ENCODE measurements at places on chromosomes 3 and 15.

- DNase-seq: no peak
Observed at GRCh38 chr3:149310796-149311534, 22.5 kb downstream of the TM4SF18 start.

DNA sequence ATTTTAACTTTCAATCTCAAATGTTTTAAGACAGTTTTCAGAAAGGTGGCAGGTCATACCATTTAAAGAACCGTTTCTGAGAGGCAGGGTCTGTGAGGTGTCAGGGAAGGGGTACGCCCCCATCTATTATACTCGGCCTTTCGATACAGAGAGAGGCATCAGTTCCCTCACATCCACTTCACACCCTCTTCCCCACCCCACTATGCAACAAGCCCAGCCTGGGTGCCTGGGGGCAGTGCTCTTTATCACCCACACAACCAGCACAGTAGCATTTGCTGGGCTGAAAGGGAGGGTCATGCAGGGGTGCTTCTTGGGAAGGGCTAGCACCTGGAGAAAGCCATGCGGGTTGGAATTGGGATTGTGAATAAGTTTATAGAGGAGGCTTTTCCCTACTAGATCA is 56.0 kb upstream of the KCNMB2 start:
- no peak for DNase-seq

DNA sequence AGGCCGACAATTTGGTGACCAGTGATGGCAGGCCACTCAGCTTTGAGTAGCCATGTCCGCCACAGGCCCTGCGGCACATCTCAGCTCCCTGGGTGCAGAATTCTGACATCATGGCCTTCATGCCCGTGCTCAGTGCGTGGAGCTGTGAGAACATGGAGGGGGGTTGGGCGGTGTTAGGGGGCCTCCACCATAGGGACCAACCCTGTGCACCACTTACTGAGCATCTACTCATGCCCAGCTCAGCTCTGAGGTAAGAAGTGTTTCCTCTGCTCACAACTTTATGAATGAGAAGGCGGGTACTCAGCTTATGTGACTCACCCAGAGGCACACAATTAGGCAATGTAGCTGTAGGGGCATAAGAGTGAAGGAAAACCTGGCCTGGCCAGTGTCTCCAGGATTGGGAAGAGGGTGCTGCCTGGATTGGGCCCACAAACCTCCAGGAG is 10.5 kb downstream of the ACOX2 start:
- DNase-seq: peak; percentile 88

DNA sequence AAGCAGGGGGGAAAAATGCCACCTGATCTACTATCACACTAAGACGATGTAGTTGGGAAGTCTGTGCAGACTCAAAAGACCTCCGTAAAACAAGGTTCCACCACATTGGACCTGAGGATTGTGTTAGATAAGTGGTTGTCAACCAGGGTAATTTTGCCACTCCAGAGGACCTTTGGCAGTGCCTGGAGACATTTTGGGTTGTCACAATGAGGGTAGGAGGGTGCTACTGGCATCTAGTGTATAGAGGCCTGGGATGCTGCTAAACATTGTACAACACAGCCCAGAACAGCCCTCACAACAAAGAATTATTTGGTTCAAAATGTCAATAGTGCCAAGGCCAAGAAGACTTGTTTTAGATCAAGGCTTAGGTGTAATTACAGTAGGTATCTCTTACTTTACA is 14.6 kb upstream of the ZBED2 start:
- no peak for DNase-seq

DNA sequence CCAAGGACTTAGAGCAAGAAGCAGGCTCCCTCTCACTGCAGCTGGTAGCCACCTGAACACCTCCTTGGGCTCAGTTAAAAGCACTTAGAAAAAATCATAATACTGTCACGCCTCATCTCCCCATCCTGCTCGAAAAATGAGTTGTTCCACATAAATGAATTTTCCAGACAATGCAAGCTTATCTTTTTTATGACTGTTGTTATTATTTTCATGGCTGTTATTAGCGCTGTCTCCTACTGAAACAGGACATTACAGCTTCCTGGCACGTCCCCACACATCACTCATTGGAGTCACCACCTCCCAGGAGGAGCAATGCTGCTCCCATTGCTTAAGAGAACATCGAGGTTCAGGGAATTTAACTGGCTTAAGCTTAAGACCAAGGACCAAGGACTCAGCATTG is 26.5 kb downstream of the CCDC33 start:
- DNase-seq: no peak

GRCh38 chr3:62318365-62318751 is 55.0 kb downstream of the FEZF2 start:
- DNase-seq: no peak

DNA sequence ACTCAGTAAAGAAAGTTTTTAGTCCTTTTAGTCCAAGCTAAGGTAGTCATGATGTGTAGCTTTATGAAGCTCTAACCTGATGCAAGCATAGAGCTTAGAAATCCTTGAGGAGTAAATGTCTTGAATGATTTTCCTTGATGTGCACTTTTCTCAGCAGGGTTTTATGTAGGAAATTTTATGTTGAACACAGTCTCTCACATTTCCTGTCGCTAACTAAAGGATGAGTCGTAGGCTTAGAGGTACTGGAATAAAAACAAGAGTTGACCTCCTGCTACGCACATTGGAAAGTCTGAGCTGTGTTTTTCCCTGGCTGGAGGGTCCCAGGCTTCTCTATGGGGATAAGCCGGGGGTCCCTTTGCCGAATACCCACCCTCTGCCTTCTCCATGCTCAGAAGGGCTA is 34.7 kb upstream of the ZPLD1 start:
- DNase-seq: peak; percentile 65

DNA sequence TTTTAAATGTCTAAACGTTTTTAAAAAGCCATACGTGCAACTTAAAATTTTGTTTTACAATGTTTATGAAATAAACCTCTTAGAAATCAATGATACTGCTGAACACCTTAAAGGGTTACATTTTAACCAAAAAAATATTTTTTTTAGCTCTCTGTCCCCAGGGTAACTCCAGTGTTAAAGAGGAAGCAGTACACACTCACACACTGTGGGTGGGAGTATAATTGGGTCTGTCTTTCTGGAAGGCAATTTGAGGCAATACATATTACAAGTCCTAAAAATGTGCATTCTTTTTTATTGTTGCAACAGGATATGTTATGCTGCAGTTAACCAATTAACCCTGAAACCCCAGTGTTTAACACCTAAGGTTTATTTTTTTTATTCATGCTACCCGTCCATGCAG is 34.1 kb downstream of the WHAMM start:
- DNase-seq: no peak

DNA sequence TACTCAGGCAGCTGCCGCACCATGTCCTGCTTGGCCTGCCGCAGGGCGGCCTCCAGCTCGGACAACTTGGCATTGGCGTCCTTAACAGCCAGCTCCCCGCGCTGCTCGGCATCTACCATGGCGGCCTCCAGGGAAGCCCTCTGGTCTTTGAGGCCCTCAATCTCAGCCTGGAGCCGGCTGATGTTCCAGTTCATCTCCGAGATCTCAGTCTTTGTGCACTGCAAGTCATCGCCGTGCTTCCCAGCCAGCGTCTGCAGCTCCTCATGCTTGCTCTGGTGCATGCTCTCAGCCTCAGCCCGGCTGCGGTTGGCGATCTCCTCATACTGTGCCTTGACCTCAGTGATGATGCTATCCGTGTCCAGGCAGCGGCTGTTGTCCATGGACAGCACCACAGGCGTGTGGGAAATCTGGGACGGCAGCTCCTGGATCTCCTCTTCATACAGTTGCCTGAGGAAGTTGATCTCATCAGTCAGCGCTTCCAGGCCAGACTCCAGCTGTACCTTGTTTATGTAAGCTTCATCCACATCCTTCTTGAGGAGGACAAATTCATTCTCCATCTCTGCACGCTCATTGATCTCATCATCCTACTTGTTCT is 15.5 kb upstream of the PSTPIP1 start:
- no peak for DNase-seq

DNA sequence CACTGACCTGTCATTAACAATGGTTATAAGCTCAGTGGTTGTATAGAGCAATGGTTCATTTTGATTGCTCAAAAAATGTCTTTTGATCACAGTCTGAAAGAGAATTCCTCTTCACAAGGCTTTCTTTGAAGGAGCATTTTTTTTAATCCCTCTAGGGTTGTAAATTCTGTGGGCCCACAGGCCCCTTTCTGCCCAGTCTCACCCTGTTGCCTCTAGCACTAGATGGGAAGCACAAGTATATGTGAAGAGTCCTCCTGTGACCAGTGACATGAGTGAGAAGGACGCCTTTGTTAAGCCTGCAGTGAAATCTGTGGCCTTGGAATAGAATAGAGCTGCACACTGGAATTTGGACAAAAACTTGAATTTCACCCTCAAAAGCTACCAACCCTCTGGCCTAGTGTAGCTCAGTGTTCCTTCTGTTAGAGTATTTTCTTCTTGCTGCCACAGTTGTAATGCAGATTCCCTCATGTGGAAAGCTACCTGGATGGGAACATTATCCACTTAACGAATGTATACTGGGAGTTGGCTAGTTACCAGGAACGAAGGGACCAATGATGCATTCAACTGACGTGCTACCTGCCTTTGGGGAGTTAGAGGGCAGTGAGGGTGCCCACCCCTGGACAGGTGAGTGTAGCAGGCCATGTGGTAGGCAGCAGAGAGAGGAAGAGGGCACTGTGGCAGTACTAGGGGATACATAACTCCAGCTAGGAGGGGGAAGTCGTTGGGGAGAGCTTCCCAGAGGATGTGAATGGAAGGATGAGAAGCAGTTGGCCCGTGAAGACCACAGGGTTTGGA is 28.3 kb upstream of the RYR3 start:
- DNase-seq: no peak

DNA sequence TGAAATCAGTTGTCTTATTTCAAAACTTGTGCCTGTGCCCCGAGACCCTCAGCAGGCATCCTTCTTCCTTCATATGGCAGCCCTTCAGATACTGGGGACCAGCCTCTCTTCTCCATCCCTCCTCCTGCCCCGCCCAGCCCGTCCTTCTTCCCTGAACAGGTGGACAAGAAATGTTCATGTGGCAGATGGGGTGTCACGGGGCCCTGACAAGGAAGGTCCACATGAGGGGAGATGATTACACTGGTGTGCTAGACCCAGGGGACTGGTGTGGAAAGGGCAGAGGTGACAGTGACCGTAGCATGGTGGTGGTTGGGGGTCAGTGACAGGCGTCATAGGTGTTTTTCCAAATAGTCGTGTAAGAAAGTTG is 150.9 kb downstream of the CHDH start:
- DNase-seq: no peak

GRCh38 chr3:30130391-30130790 is 476.0 kb upstream of the TGFBR2 start:
- DNase-seq: no peak

DNA sequence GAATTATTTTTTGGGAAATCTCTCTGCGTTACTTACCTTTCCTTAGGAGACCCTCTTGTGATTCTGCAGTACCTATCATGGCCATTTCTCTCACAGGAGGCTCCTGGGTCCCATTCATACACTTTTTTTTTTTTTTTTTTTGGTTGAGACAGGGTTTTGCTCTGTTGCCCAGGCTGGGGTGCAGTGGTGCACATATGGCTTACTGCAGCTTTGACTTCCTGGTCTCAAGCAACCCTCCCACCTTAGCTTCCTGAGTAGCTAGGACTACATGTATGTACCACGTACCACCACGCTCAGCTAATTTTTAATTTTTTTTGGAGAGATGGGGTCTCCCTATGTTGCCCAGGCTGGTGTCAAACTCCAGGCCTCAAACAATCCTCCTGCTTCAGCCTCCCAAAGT is 36.1 kb downstream of the TRAK1 start:
- DNase-seq: no peak

DNA sequence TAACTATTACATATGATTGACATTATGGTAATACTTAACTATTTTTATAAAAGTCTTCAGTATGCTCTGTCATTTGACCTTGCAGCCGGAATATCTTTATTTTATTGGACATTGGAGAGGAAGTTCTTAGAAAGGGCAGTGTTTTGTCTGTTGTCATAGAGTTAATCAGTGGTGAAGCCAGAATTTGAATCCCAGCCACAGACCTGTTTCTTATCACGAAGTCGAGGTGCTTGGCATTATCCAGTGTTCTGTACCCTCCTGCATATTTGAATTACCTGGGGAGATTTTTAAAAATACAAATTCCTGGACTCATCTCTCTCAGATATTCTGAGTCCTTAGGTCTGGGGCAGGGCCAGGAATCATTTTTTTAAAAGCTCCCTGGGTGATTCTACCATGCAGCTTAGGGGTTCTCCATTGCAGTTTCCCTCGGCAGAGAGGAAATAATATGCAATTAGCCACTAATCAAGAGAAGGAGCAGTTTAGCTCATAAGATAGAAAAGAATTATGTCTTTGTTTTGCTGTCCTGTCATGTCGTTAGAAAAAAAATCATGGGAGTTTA is 195.6 kb upstream of the CFAP20DC start:
- no peak for DNase-seq

DNA sequence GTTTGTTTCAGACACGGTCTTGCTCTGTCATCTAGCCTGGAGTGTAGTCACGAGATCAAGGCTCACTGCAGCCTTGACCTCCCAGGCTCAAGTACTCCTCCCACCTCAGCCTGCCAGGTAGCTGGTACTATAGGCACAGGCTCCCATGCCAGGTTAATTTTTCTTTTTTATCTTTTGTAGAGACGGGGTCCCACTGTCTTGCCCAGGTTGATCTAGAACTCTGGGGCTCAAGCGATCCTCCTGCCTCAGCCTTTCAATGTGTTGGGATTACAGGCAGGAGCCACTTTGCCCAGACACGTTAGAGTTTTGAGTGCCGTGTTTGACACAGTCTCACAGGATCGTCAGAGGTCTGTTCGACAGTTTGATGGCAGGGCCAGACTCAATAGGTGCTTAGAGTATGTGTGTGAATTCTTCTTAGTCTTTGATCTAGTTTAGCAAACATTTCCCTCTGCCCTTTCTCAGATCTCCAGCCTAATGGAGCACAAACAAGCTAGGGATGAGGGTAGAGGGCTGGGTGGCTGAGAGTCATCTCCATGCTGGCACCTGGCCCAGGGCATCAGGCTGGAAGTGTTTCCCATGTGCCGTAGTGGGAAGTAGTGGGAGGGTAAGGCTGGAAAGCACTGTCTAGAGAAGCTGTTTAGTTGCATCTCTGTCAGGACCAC is 66.1 kb upstream of the DLG1 start:
- no peak for DNase-seq

DNA sequence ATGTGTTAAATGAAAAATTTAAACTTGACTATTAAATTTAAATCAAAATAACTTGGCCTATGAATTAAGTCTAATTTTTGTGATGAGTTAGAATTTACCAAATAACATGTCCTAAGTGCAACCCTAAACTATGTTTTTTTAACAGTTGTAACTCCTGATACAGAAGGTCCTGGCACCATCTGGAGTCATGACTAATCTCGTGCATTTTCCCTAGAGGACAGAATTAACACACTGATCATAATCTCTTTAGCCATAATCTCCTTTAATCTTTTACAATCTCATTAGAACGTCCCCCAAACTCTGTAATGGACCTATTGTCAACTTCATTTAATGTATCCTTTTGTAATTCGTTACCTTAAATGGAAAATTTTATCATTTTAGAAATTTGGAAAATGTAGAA is 100.6 kb downstream of the SUCNR1 start:
- peak; percentile 38 for DNase-seq

- DNase-seq: peak; percentile 46
Observed at GRCh38 chr3:42118762-42119361, 27.7 kb downstream of the TRAK1 start.

Data from fibroblast of upper back skin (primary cell).